Body of pancreas (tissue), 4 donors: ENCODE measurements at places on chromosomes 3 and 15. TPM values are rescaled to one million over a fixed set of nuclear protein-coding genes. Genes with fewer than 3 reads are reported as not detected.

CCR2 gene
- 7.9 TPM for total RNA-seq

ARID3B gene
- 2.9 TPM for total RNA-seq

TM4SF1 gene
- total RNA-seq, result 104 TPM

GRCh38 chr3:85068911-85069310, 110.1 kb downstream of the CADM2 start:
- no peak for DNase-seq
- H3K4me3 ChIP-seq, result no peak overlapping the region
- no peaks in the 10 kb centered on the region for H3K36me3 ChIP-seq
- H3K4me1 ChIP-seq, result no peaks in the 10 kb centered on the region
- H3K27me3 ChIP-seq, result no peaks in the 10 kb centered on the region

DNA sequence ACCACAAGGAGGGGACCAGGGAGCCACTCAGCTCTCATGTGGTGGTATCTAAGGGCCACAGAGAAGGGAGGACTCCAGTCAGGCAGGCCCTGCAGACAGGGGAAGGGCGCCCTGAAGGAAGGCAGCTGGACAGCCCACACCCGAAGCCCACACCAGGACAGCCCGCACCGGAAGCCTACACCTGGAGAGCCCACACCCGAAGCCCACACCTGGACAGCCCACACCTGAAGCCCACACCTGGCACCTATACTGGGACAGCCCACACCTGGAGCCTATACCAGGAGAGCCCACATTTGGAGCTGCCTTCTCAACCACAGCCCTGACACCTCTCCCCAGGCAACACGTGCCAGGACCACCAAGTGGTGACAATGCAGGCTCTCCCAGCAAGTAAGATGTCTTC, 11.7 kb downstream of the TPRA1 start:
- no peak for DNase-seq
- H3K4me1 ChIP-seq, result peaks cover 5% of the 10 kb centered on the region
- no peaks in the 10 kb centered on the region for H3K36me3 ChIP-seq
- no peaks in the 10 kb centered on the region for H3K27me3 ChIP-seq
- H3K27ac ChIP-seq, result no peak overlapping the region
- no peak overlapping the region for H3K4me3 ChIP-seq

- no peaks in the 10 kb centered on the region for H3K36me3 ChIP-seq
- peak; percentile 31 for DNase-seq
- no peak overlapping the region for H3K4me3 ChIP-seq
- no peaks in the 10 kb centered on the region for H3K27me3 ChIP-seq
Measured at GRCh38 chr15:64651601-64652191, 123.7 kb downstream of the RBPMS2 start.

DNA sequence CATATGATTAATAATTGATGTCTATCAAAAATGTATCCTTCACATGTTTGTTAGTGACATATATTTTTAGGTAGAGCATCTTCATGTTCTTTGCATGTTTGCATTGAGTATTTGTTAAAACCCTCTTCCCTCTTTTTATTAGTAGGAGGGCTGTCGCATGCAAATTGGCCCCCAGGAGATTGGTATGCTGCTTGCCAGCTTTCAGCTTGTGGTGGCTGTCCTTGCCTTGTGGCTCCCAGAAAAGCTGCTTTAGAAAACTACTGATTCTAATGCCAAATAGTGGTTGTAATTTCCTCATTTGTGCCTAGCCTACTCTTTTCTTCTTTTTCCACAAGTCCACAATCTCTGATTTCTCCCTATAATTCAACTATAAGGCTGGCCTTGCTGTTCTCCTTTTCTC, 886.8 kb downstream of the VGLL3 start:
- no peak overlapping the region for H3K27ac ChIP-seq
- no peak overlapping the region for H3K4me3 ChIP-seq
- H3K4me1 ChIP-seq, result no peaks in the 10 kb centered on the region
- no peaks in the 10 kb centered on the region for H3K27me3 ChIP-seq

DNA sequence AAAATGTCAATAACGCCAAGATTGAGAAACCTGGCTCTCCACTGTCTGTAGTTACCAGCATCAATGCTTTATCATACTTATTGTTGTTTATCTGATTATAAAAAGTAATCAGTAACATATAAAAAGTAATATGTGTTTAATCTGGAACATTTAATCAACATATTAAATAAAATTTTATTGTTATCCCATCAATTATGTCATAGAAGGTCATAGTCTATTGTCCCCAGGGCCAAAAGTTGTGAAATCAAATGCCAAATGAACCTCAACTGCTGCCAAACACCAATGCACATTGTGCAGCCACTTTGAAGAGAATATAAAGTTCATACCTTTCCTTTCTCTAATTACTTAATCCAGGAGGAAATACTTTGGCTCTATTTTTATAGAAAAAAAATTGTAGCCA, 106.6 kb downstream of the EOMES start:
- no peaks in the 10 kb centered on the region for H3K36me3 ChIP-seq
- no peak overlapping the region for H3K4me3 ChIP-seq
- H3K27me3 ChIP-seq, result no peaks in the 10 kb centered on the region
- DNase-seq, result no peak
- peaks cover 13% of the 10 kb centered on the region for H3K4me1 ChIP-seq

DNA sequence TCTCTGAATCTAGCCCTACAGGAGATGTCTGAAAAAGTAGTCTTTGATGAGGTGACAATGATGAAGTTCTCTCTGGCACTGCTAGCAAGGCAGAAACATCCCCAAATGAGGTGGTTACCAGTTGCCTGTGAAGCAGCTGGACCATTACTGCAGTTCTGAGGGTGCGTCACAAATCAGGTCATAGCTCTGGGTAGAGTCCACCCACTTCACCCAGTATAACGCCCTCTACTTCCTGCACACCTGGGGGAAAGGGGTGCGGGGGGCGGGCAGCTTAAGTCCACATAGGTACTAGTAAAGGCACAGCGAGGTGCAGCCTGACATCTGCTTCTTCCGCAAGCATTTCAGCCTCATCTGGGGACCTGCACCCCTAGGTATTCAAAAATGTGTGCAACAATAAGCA, 13.4 kb upstream of the SATB1 start:
- no peak for DNase-seq
- H3K36me3 ChIP-seq, result no peaks in the 10 kb centered on the region
- H3K27me3 ChIP-seq, result no peaks in the 10 kb centered on the region
- H3K4me3 ChIP-seq, result no peak overlapping the region
- H3K4me1 ChIP-seq, result peaks cover 4% of the 10 kb centered on the region

DNA sequence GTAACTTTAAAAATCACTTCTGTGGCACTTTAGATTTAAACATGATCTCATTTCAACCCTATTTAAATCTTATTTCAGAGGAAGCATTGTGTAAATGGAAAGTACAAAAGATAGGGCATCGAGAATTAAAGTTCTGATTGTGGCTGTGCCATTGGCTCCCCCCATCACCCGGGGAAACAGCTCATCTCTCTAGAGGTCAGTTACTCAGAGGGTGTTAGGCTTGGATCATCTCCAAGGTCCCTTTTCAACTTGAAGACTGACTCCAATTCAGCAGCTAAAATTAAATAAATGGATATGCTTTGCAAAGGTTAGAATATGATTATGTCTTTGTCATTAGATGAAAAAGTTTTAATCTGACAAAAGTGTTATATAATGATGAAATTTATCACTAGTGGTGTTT, 20.1 kb downstream of the CADM2 start:
- H3K27me3 ChIP-seq, result no peaks in the 10 kb centered on the region
- H3K36me3 ChIP-seq, result no peaks in the 10 kb centered on the region
- no peak for DNase-seq
- no peak overlapping the region for H3K4me3 ChIP-seq

DNA sequence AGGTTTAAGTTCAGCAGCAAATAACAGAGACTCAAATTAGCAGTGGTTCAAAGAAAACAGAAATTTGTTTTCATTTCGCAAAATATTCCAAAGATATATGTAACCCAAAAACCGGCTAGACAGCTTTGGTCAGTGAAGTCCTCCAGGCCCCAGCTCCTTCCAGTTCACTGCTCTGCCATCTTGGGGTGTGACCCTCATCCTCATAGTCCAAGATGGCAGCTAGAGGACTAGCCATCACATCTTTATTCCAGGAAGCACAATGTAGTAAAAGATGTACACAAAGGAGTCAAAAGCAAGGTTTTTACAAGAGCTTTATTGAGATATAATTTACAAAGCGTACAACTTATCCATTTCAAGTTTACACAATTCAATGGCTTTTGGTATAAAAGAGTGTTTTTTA, 107.1 kb downstream of the LIPC start:
- no peaks in the 10 kb centered on the region for H3K36me3 ChIP-seq
- no peak overlapping the region for H3K4me3 ChIP-seq
- no peaks in the 10 kb centered on the region for H3K27me3 ChIP-seq

DNA sequence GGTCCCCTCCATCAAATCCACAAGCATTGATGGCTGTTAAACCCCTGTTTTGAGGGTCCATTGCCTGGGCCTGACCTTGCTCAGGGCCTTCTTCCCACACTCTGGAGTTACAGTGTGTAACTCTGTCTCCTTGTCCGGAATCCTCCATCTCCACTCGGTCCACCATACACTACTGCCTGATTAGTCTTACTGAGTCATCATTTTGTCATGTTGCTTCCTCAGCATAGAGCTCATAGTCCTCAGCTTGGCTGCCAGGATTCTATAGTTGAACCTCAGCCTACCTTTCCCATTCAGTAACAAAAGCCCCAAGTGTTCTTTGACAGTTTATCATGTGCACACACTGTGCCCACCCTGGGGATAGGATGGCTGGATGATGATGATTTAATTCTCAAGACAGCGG, 113.0 kb downstream of the PDE8A start:
- peaks cover 4% of the 10 kb centered on the region for H3K36me3 ChIP-seq
- no peaks in the 10 kb centered on the region for H3K4me1 ChIP-seq
- no peaks in the 10 kb centered on the region for H3K27me3 ChIP-seq
- H3K27ac ChIP-seq, result no peak overlapping the region
- no peak for DNase-seq

DNA sequence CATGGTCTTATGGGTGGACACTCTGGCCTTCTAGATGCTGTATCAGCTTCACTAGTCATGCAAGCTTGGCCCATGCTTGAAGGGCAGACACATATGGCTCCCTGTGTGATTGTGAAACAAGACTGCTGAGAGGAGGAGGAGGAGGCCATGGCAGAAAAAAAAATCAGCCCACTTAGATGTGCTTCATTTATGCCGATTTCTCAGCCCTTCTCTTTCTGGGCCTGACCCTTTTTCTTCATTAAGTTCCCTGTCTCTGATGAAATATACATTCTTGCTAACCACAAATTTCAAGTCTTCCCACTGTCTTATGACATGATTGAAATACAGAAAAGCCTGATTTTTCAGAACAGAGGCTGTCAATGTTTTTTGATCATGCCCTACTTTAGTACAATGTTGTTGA, 213.0 kb upstream of the FEZF2 start:
- no peak overlapping the region for H3K4me3 ChIP-seq
- no peak overlapping the region for H3K27ac ChIP-seq
- DNase-seq, result no peak
- no peaks in the 10 kb centered on the region for H3K36me3 ChIP-seq
- no peaks in the 10 kb centered on the region for H3K4me1 ChIP-seq
